Fibroblast of skin of right biceps (primary cell): ENCODE measurements at places on chromosomes 1 and 21.
A peak's percentile ranks its signal among the peaks of the same experiment; 100 is the strongest.

DNA sequence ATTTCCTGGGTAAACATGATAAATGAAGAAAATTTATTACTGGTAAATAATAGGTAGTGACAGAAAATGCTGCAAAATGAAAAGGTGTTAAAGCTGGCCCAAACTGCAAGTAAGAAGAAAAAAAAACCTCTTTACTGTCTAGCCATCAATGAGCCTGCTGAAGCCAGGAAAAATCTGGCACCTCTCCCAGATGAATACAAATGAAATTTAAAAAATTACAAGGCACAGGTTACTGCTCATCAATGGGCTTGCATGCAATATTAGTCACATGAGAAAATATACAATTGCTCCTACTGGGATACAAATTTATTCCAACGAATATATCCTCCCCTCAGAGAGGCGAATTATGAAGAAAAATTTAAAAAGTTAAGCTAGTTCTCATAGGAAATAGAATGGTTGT lies 1422.5 kb downstream of the KCNT2 start:
- DNase-seq: no peak

GRCh38 chr1:246448373-246448772 lies 58.7 kb downstream of the SMYD3 start:
- DNase-seq: no peak

DNA sequence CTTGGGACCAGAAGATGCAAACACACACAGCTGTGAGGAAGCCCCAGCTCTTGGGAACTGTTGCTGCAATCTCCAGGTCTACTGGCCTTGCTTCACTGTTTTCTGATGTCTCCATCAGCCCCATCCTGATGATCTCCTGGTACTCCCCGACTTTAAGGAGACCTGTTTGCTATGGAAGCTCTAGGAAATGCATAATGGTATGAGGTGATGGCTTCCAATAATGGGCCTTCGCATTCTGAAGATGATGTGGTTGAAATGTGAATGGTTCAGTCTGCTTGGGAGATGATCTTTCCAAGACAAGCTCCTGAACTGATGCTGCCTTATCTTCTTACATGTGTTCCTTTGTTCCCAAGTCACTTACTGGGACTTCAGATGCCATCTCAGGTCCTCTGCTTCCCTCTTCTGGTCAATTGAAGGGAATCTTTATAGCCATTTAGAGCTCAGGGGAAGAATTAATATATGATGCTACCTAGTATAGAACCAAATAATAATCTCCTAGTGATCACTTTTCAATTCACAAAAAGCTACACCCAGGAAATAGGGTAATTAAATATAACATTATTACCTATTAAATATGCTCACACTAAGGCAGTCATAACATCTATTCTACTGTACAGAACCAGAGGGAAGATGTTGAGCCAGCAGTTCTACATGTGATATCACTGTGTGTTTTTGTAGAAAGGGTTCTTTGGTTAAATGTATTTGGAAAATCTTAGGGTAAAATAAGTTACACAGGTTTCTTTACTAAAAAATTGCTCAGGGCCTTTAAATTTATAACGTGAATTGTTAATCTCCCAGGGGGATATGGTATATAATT lies 73.9 kb upstream of the VTCN1 start:
- DNase-seq: peak; percentile 63

- peak; percentile 1 for DNase-seq
These were observed 38.9 kb downstream of the CCDC18 start for GRCh38 chr1:93219443-93219842.

DNA sequence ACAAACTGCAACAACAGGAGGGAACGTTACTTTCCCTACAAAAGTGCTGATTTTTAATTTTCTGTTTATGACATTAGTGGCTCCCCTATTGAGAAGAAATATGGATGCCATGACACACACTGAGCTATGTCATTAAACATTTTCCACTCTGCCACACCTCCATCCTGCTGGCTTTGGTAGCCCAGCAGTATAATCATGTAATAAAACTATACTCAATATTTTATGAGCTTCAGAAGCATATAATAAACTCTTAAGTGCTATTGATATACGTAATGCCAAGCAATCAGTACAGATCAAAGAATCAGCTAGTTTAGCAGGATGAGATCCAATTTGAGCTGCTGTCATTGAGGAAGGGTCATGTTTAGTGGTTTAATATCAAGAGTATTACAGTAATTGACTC lies 141.3 kb upstream of the LRRC7 start:
- no peak for DNase-seq
